Activated CD8-positive, alpha-beta T cell treated with anti-CD3 and anti-CD28 coated beads for 36 hours (primary cell): ENCODE measurements at places on chromosomes 3 and 15.

DNA sequence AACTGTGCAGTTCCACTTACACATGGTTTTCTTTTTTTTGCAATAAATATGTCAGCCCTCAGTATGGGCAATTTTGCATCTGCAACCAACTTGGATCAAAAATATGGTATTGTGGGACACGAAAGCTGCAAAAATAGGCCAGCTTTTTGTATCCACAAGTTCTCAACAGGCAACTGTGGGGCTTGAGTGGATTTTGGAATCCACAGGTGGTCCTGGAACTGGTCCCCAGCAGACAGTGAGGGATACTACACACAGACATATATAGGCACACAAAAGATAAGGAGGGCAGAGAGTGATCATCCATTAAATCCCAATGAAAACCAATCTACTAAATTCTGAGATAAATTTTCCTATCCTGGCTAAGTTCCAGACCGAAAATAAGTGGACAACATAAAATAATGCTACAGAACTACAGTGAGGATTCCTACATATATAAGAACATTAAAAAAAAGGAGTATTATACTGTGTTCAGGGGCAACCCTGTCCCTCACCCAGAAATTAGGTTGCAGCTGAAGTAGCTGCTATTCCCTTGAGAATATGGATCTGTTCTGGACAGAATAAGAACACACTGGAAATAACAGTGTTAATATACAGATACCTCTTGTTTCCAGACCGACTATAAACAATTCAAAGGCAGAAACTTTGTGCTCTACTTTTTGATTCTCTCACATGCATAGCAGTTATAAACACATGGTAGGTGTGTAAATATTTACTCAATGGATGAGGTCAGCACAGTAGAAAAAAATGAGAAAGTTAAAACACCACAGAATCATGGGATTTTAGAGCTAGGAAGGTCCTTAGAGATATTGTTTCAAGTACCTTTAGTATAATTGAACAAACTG lies 25.4 kb downstream of the DENND4A start:
- DNase-seq, result no peak

- no peak for DNase-seq
Observed at GRCh38 chr3:8256441-8257071, 245.1 kb upstream of the LMCD1 start.

GRCh38 chr15:63330926-63331325 lies 50.7 kb downstream of the CA12 start:
- no peak for DNase-seq

DNA sequence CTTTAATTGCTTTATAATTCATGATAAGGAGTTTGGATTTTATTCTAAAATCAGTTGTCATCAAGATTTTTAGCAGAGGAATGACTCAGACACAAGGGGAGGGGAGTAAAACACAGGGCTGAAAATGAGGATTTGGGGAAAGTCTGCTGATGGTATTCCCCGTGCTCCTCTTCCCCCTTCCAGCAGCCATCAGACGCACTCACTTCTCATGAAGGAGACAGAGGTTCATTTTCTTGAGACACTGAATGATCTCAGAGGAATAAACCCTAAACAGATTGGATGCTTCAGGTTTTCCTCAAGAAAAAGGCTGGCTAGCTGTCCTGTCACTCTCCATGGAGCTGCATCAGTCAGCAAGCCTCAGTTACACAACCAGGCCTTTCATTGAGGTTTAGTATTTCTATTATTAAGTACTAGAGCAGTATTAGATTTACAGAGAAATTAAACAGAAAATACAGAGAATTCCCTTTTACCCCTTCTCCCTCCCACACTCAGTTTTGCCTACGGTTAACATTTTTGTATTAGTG lies 166.4 kb downstream of the C3orf70 start:
- DNase-seq, result no peak

DNA sequence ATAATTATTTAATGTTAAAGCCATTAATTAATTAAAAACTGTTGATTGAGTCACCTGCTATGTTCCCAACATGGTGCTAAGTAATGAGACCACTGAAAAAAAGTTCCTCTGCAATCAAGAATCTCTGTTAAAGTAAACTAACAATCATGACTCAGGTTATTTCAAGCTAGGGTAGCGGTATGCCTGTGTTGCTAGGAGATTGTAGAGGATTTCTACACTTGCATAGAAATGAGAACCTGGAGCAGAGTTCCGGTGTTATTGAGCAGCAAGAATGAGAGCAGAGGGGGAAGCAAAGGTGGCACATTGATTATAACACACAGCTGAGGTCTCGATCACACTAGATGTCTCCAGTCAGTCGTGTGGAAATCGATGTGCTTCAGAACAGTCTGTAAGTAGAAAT lies 41.4 kb downstream of the C3orf85 start:
- no peak for DNase-seq
